AG09309 (cell line): ENCODE measurements at places on chromosomes 6 and 20.

GRCh38 chr20:10853176-10853575 lies 179.4 kb upstream of the JAG1 start:
- no peak for DNase-seq

DNA sequence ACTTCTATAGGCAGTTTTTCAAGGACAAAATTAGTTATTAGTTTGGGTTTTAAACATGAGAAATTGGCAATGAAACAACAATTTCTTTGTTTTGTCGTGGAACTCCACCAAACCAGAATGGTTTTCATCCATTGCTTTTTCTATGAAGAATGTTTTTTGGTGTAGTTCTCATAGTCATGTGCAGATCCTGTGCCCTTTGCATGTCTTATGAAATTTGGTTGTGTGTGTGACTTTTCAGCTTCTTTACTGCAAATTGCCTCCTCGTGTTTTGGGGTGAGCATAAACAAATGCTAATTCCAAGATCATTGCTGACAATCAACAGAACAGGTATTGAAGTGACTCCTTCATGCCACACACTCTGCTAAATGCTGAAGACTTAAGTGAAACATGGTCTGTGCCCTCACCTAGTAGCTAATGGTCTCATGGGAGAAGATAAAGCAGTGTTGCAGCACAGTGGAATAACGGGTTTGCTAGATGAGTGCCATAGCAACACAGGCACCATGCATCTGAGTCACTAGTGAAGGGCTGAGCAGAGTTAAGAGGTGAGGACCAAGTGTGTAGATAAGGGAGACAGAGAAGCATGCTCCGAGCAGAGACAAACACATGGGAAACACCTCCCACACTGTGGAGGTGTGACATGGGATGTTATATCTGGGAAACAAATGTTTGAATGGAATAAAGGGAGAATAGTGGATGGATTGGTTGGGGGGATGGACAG lies 120.0 kb downstream of the SLC16A10 start:
- no peak for DNase-seq

DNA sequence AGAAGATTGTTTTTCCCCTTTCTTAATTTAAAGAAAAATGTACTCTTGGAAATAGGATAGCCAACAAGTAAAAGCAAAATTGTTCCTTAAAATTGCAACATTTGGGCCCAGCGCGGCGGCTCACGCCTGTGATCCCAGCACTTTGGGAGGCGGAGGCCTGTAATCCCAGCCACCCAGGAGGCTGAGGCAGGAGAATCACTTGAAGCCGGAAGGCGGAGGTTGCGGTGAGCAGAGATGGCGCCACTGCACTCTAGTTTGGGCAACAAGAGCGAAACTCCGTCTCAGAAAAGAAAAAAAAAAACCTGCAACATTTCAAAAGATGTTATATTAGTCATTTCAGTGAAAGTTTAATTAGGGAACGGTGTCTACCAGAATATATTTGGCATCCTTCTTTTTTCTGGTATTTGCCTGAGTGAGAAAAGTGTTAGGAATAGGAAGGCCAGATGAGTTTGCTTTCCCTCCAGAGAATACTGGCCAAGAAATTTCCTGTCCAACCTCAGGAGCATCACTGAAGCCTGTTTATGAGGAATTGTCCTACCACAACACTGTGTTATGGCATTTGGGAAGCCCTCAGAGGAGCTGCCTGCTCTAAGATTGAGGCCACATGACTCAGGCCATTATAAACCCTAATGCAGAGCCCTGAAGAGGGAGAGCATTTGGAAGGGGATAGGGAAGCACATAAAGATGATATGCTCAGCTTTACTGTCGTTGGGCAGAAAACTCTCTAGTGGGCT lies 1.2 kb upstream of the GJA1 start:
- peak; percentile 61 for DNase-seq

DNA sequence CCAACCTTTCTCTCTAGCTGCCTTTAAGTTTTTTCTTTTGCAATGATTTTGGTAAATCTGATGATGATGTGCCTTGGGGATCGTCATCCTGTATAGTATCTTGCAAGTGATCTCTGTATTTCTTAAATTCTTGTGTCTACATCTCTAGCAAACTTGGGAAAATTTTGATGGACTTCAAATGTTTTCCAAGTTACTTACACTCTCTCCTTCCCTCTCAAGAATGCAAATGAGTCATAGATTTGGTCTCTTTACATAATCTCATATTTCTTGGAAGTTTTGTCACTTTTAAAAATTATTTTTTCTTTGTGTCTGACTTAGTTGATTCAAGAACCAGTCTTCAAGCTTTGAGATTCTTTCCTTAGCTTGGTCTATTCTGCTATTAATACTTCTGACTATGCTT lies 176.4 kb downstream of the TBC1D32 start:
- no peak for DNase-seq

- no peak for DNase-seq
These were observed 172.3 kb downstream of the PKHD1 start for GRCh38 chr6:51915098-51915497.

DNA sequence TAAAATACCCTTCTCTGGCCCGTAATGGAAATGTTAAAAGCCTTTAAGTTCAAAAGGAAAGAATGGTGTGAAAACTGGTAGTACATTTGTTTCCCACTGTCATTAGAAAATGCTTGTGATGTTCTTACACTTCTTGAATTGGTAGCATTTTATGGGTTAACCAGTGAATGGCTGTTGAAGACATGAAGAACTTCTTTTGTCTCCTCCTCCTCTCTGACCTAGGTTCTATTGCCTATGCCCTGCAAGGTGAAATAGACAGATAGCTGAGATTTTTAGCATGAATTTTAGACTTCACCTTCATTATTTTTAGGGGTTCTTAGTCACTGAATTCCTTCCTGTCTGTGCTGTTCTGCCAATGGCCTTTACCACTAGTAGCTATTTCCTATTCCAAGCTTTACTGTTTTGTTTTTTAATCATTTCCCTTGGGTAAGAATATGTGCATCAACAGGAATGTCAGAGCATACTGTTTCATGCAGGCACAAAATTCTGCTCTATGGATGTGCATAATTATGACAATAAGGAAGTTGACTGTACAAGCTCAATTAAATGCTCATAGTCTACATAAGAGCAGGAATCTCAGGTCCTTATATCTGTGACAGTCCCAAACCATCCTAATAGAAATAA lies 4.9 kb downstream of the TNFAIP3 start:
- DNase-seq, result no peak

- DNase-seq, result peak; percentile 41
These were observed 5.1 kb upstream of the KIAA0408 start for GRCh38 chr6:127464161-127464880.

GRCh38 chr6:89357390-89357789 lies 4.9 kb upstream of the UBE2J1 start:
- no peak for DNase-seq

DNA sequence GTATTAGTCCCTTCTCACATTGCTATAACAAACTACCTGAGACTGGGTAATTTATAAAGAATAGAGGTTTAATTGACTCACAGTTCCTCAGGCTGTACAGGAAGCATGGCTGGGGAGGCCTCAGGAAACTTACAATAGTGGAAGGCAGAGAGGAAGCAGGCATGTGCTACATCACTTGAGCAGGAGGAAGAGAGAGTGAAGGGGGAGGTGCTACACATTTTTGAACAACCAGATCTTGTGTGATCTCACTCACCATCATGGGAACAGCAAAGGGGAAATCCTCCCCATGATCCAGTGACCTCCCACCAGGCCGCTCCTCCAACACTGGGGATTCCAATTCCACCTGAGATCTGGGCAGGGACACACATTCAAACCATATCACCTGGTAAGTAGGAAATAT lies 630.6 kb downstream of the QKI start:
- DNase-seq, result no peak

- no peak for DNase-seq
These were observed 94.1 kb downstream of the PRDM1 start for GRCh38 chr6:106180208-106180607.

GRCh38 chr20:58173930-58174707 lies 54.3 kb downstream of the ANKRD60 start:
- DNase-seq, result no peak

- no peak for DNase-seq
These were observed 83.5 kb downstream of the ADGRG6 start for GRCh38 chr6:142385352-142385751.

DNA sequence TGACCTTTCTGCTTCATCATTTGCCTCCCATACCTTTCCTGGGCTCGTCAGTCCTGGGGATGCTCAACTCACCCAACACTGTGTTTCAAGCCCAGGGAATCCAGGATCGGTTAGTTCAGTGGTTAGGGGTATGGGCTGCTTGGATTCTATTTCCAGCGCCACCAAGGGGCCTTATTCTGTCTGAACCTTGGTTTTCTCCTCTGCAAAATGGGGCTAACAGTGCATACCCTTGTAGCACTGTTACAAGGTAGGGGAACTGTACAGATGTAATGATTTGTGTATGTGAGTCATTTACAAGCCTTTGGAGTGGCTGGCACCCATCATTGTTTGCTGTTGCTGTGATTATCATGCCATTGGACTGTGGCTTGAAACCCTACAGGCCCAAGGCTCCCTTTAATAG lies 14.5 kb upstream of the CSNK2A1 start:
- no peak for DNase-seq

GRCh38 chr20:35942243-35942642 lies 12.1 kb downstream of the SCAND1 start:
- no peak for DNase-seq

DNA sequence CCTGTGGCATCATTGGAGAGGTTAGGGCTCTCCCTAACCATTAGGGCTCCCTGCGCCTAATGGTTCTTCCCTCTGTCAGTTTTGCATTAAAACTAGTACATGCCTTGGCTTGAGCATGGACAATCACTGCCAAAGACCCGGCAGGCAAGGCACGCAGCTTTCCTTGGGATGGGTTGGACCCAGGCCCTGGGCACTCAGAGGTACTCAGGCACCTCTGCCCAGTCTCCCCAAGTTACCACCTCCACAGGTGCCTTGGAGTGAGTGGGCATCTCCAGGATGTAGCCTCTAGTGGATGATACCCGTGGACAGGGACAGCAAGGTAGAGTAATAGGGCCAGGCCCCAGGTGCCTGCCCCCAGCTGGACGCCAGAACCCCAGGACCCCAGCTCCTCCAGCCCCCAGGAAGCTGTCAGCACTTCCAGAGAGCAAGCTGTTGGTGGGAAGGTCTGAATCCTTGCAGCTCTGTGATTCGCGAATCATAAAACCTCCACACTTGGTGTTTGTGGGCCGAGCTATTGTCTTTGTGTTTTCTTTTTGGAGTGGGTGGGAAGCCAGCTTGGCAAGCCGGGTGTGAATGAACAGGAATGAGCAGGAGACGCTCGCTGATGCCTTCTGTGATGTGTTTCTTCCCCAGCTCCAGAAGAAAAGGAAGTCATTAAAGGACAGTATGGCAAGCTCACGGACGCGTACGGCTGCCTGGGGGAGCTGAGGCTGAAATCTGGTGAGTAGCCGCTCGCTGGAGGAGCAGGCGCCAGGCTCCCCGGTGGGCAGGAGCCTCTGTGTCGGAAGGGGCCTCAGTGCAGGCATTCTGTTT lies 35.1 kb downstream of the SYNJ2 start:
- no peak for DNase-seq

- DNase-seq, result no peak
These were observed 19.7 kb downstream of the BTN2A1 start for GRCh38 chr6:26477426-26477825.

DNA sequence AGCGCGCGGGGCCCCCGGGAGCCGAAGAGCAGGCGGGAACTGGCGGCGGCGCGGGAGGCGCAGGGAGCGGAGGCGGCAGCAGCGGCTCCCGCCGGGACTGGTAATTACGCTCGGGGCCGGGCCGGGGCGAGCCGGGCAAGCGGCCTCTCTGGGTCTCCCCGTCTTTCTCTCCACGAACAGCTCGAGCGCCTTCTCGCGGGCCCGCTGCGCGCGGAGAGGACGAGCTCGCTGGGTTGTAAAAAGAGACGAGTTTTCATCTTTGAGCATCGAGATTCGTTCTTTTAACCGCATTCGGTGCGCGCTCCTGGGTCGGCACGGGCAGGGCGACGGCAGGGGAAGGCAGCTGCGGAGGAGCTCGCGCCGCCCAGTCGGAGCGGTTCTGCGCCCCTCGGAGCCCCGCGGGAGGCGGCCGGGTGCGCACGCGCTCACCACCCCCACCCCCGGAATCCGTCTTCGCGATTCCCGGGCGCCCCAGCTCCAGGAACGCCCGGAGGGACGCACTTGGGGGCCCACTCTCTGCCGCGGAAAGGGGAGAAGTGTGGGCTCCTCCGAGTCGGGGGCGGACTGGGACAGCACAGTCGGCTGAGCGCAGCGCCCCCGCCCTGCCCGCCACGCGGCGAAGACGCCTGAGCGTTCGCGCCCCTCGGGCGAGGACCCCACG lies 38.0 kb downstream of the YTHDF1 start:
- no peak for DNase-seq

GRCh38 chr20:25991051-25991755 lies 294.6 kb upstream of the ZNF337 start:
- DNase-seq, result no peak

DNA sequence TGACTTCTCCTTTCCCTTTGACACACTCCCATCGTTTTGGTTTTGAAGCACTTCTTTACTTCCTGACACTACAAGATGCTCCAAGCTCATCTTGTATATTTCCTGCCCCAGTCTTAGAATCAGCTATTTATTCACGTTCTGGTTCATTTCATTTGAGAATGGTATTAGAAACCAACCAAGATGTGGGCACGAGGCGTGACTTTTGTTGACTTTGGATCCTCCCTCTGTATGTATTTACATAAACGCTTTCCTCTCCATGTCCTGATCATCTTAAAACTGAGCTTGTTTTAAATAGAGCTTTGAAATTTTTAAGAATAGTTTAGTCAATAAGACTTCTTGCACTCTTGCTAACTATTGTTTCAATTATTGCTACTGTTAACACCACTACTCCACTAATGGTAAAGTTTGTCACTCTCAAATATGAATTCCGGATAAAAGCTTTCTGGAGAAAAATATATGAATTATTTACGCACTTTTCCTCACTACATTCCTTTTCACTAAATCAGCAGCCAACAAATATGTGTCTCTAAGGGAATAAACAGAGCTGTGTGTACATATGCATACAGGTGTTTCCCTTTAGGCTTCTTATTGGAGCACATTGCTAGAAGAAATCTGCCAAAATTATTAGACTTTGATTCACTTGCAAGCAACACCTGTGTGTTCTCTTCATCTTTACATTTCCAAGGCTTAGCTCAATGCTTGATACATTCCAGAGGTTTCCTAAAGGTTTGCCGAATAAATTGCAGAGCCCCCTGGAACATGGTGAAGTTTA lies 77.3 kb upstream of the TMEM244 start:
- no peak for DNase-seq

DNA sequence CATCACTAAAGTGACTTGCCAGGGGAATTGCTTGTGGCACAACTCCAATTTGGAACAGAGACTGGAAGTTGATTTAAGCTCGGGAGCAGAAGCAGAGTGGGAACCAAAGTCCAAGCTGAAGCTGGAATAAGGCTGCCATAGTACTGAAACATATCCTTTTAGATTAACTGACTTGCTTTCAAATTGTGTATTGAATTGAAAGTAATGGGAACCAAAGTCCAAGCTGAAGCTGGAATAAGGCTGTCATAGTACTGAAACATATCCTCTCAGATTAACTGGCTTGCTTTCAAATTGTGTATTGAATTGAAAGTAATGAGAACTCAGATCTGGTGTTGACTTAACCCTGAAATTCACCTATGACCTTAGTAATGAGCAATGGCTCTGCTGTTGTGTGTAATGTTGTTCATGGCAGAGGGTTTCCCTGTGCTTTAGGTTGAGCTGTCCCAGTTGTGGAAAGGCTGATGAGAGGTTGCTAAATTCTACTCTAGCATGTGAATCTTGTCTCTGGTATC lies 40.2 kb downstream of the CENPW start:
- no peak for DNase-seq

- peak; percentile 75 for DNase-seq
These were observed 52.1 kb downstream of the RIPOR2 start for GRCh38 chr6:24883618-24884017.

GRCh38 chr6:159505140-159505922 lies 187.7 kb downstream of the SOD2 start:
- no peak for DNase-seq
